Activated CD4-positive, alpha-beta T cell treated with anti-CD3 and anti-CD28 coated beads, Interleukin-2, amount 10 ng/mL, durations not matched to agents 24 days and 14 days (primary cell): ENCODE measurements at places on chromosomes 7 and 10. TPM values are rescaled to one million over a fixed set of nuclear protein-coding genes. Genes with fewer than 3 reads are reported as not detected.

- H3K4me3 ChIP-seq: no peak overlapping the region
- H3K27me3 ChIP-seq: no peaks in the 10 kb centered on the region
- H3K36me3 ChIP-seq: no peaks in the 10 kb centered on the region
- H3K27ac ChIP-seq: no peak overlapping the region
- no peak for DNase-seq
Observed at GRCh38 chr7:49580761-49581160, 192.7 kb upstream of the VWC2 start.

Gene LIPM
- total RNA-seq: not detected in 2 replicates

Gene DNAH11
- total RNA-seq: 3.0 and 6.1 TPM in 2 replicates

DNA sequence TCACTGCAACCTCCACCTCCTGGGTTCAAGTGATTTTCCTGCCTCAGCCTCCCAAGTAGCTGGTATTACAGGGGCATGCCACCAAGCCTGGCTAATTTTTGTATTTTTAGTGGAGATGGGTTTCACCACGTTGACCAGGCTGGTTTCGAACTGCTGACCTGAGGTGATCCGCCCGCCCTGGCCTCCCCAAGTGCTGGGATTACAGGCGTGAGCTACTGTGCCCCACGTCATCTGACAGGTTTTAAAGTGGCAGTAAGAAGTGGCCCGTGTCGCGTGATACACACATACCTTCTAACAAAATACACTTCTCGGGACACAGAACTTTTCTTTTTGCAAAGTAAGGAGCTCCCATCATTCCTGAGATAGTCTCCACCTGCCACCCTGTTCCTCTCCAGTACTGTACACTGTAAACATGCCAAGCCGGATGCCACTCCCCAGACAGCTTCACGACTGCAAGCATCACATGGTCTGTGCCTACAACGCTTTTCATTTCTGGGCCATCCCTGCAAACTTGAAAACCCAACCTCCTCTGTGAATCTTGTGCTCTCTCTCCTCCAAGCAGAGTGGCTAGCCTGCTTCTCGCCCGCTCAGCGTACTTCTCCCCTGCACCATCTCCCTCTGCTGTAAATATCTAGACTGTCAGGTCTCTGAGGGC is 256.3 kb upstream of the KLF14 start:
- peak; percentile 76 for DNase-seq
- H3K27ac ChIP-seq: peak overlapping the region; percentile 76
- peaks cover 22% of the 10 kb centered on the region for H3K36me3 ChIP-seq
- H3K27me3 ChIP-seq: no peaks in the 10 kb centered on the region

DNA sequence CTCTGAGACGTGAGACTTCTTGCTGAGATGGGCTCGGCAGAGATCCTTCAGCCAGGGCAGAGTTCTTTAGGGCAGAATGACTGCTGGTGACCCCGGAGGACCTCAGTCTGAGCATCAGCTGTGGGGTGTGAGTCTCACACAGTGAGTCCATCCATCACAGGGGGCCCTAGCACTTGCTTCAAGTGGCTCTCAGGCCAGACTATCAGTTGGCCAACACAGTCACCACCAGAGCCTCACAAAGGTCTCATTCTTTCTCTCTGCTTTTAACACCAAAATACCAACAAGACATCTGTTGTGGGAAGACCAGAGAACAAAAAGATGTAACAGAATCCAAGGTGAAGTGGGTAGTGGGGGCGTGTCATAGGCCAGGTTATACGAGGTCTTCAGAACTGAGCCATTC is 345.6 kb upstream of the NRP1 start:
- no peaks in the 10 kb centered on the region for H3K4me1 ChIP-seq
- DNase-seq: no peak
- no peaks in the 10 kb centered on the region for H3K36me3 ChIP-seq
- no peak overlapping the region for H3K27ac ChIP-seq

DNA sequence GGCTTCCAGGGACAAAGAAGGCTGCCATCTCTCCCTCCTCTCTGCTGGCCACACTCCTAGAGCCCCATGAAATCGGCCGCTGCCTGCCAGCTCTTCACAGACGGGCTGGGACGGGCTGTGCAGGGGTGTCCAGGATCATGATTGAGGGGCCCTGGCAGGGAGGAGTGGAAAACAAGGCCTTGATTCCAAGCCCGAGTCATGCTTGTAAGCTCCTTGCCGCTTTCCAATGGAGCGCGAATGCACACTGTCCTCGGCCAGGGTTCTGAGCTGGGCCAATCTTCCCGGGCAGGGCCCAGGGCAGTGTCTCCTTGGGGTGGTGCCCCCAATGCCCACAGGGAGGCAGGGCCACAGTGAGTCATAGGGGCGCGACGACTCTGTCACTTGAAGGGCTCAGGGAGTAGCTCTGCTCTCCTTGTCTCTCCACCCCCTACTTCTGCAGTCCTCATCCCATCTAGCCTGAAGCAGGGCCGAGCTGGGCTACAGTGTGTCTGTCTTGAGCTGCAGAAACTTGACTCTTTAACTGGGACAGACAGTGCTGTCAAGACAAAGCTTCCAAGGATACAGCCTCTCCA is 186.2 kb upstream of the SVIL start:
- H3K4me3 ChIP-seq: no peak overlapping the region
- H3K36me3 ChIP-seq: no peaks in the 10 kb centered on the region
- no peak for DNase-seq
- H3K27me3 ChIP-seq: peaks cover 9% of the 10 kb centered on the region
- no peaks in the 10 kb centered on the region for H3K4me1 ChIP-seq

Gene TSPAN33
- total RNA-seq: 5.4 and 6.2 TPM in 2 replicates

DNA sequence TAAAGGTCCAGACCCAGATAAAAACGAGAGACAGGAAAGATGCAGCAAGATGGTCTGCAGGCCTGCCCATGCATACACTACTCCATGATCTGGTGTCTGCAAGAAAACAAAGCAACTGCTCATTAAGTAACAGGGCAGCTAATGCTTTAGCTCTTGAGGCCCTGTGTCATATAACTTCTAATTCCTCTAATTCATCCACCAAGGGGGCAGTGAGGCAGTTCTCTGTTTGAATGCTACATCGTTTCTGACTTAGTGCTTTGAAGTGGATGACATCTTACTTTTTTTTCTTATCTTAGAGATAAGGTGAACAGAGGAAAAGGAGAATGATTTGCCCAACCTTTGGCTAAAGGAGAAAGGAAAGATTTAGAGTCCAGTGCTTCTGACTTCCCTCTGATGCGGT is 619.7 kb downstream of the AUTS2 start:
- H3K36me3 ChIP-seq: no peaks in the 10 kb centered on the region
- H3K4me3 ChIP-seq: no peak overlapping the region
- H3K27me3 ChIP-seq: no peaks in the 10 kb centered on the region
- DNase-seq: no peak
- no peaks in the 10 kb centered on the region for H3K4me1 ChIP-seq

Gene HOXA7
- total RNA-seq: not detected in 2 replicates

Gene NAT16
- not detected in 2 replicates for total RNA-seq

DNA sequence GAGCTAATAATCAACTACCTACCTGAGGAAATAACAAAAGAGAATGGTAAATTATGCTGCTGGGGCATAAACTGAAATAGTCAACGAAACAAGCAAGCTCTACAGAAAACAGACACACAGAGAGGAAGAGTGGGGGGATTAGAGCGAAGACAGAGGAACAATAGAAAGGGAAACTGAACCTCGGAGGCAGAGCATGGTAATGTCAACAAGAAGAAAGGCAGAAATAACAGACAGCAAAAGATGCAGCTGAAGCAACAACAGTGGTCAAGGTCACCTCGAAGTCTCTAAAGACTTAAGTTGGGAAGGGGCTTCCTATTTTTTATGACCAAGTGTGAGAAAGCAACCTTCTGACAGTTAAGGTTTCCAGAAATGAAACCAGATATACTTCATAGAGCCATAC is 177.0 kb downstream of the ZNF438 start:
- H3K27me3 ChIP-seq: peaks cover 1% of the 10 kb centered on the region
- peaks cover 1% of the 10 kb centered on the region for H3K36me3 ChIP-seq
- no peak overlapping the region for H3K27ac ChIP-seq
- H3K4me3 ChIP-seq: no peak overlapping the region

GRCh38 chr7:107661081-107661864 is 645 bp downstream of the SLC26A4 start:
- H3K27me3 ChIP-seq: no peaks in the 10 kb centered on the region
- DNase-seq: peak; percentile 90
- H3K4me1 ChIP-seq: peaks cover 41% of the 10 kb centered on the region
- peak overlapping the region; percentile 90 for H3K27ac ChIP-seq
- H3K36me3 ChIP-seq: peaks cover under 1% of the 10 kb centered on the region

Gene CTAGE15
- 1.3 and 2.7 TPM in 2 replicates for total RNA-seq

DNA sequence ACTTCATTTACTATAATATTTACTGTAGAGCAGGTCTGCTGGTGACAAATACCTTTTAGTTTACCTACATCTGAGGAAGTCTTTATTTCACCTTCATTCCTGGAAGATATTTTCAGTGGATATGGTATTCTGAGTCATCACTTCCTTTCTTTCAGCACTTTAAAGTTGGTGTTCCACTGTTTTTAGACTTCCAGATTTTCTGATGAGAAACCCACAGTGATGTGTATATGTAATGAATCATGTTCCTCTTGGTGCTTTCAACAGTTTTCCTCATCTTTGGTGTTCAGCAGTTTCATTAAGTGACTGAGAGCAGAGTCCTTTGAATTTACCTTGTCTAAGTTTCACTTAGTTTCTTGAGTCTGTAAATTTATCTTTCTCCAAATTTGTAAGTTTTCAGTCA is 36.4 kb downstream of the COPG2 start:
- no peak for DNase-seq
- peaks cover 7% of the 10 kb centered on the region for H3K4me1 ChIP-seq
- H3K27ac ChIP-seq: no peak overlapping the region
- no peak overlapping the region for H3K4me3 ChIP-seq

- no peak overlapping the region for H3K27ac ChIP-seq
- no peak overlapping the region for H3K4me3 ChIP-seq
Observed at GRCh38 chr10:129210876-129211275, 256.2 kb upstream of the MGMT start.

- no peak overlapping the region for H3K4me3 ChIP-seq
- H3K27ac ChIP-seq: no peak overlapping the region
- no peaks in the 10 kb centered on the region for H3K36me3 ChIP-seq
- H3K4me1 ChIP-seq: peaks cover 9% of the 10 kb centered on the region
- H3K27me3 ChIP-seq: peaks cover 15% of the 10 kb centered on the region
- no peak for DNase-seq
Observed at GRCh38 chr7:112505495-112505894, 24.7 kb downstream of the LSMEM1 start.

DNA sequence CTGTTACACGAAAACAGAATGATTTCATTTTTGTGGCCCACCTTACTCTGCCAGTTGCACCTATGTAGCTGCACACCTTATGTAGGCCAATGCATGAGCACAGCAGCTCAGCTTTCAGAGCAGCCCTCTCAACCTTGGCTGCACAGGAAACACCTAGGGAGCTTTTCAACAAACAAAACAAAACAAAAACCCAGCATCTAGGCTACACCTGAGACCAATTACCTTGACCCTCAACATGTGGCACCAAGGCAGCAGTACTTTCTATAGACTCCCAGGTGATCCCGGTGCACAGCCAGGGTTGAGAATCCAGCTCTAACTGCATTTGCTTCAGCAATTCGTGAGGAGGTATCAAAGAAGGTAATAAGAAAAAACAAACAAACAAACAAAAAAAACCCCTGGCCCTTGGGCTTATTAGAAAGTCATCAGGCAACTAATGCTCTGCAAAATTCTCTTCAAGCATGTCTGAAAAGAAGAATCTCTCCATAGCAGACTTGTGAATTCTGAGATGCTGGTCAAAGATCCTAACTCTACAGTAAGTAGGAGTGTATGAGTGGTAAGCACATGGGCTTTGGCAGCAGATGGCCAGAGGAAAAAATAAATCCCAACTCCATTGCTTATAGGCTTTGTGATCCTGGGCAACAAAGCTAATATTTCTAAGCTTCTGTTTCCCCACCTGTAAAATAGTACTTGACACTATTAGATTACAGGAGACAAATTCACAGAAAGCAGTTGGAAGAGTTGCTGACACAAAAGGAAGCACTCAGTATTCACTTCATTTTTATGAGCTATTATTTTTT is 113.4 kb upstream of the NOBOX start:
- H3K27ac ChIP-seq: no peak overlapping the region
- no peaks in the 10 kb centered on the region for H3K36me3 ChIP-seq
- no peak overlapping the region for H3K4me3 ChIP-seq
- H3K27me3 ChIP-seq: no peaks in the 10 kb centered on the region
- DNase-seq: no peak

DNA sequence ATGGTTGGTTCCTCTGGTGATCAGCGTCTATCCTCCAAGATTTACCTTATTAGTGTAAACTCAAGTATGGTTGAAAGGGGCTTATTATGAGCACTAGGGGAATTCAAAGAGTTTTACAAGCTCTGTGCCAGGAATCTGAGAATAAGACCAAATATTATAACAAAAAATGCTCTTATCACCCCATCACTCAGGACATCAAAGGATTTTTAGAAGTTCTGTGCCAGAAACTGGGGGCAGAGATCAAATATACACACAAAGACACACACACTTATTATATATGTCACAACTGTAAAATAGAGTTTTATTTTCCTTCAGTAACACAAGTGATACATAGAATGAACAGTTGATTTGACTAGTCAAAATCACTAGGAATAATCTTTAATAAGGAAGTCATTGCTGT is 89.3 kb downstream of the MLLT10 start:
- DNase-seq: no peak
- H3K27me3 ChIP-seq: no peaks in the 10 kb centered on the region
- no peak overlapping the region for H3K4me3 ChIP-seq
- H3K27ac ChIP-seq: no peak overlapping the region
- H3K36me3 ChIP-seq: peaks cover 45% of the 10 kb centered on the region

Gene C7orf33
- not detected in 2 replicates for total RNA-seq

- no peak overlapping the region for H3K27ac ChIP-seq
- no peaks in the 10 kb centered on the region for H3K27me3 ChIP-seq
- H3K4me3 ChIP-seq: no peak overlapping the region
- no peaks in the 10 kb centered on the region for H3K4me1 ChIP-seq
- no peaks in the 10 kb centered on the region for H3K36me3 ChIP-seq
Observed at GRCh38 chr7:54477083-54477482, 65.1 kb upstream of the VSTM2A start.

- peaks cover 11% of the 10 kb centered on the region for H3K27me3 ChIP-seq
- H3K4me1 ChIP-seq: no peaks in the 10 kb centered on the region
- H3K4me3 ChIP-seq: no peak overlapping the region
- H3K27ac ChIP-seq: no peak overlapping the region
Observed at GRCh38 chr7:106551936-106552335, 109.0 kb downstream of the CCDC71L start.

Gene NPY4R
- not detected in 2 replicates for total RNA-seq

GRCh38 chr10:71860243-71861029 is 9.4 kb upstream of the PSAP start:
- peaks cover 3% of the 10 kb centered on the region for H3K27me3 ChIP-seq
- no peaks in the 10 kb centered on the region for H3K36me3 ChIP-seq
- DNase-seq: peak; percentile 63
- H3K27ac ChIP-seq: no peak overlapping the region
- H3K4me3 ChIP-seq: no peak overlapping the region
- H3K4me1 ChIP-seq: no peaks in the 10 kb centered on the region

DNA sequence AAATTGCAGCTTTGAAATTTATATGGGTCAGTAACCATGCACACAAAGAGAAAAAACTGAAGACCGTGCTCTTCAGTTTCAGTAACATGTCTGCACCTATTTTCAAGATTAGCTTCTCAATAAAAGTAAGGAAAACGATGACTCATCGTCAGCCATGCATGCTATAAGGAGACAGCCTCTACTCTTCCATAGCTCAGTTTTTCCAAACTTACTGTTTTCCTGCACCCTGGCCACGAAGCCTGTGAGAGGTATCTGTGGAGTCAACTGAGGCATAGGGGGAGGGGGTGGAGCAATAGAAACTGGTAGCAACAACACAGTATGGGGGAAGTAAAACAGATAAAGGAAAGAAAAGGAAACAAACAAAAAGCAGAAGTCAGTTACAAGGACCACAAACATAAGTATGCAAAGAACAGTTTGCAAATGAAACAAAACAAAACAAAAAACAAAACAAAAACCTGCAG is 58.0 kb downstream of the PDSS1 start:
- no peaks in the 10 kb centered on the region for H3K27me3 ChIP-seq
- peak overlapping the region; percentile 8 for H3K4me3 ChIP-seq
- H3K36me3 ChIP-seq: peaks cover 35% of the 10 kb centered on the region

Gene TTYH3
- total RNA-seq: 35.6 and 38.0 TPM in 2 replicates
